ENCODE measurements at places on chromosomes 4 and X.

GRCh38 chrX:73855546-73855945, 292.5 kb downstream of the CHIC1 start:
- peak; percentile 91 for DNase-seq

- no peak for DNase-seq
Measured at GRCh38 chr4:152243896-152244595, 291.8 kb downstream of the FBXW7 start.

DNA sequence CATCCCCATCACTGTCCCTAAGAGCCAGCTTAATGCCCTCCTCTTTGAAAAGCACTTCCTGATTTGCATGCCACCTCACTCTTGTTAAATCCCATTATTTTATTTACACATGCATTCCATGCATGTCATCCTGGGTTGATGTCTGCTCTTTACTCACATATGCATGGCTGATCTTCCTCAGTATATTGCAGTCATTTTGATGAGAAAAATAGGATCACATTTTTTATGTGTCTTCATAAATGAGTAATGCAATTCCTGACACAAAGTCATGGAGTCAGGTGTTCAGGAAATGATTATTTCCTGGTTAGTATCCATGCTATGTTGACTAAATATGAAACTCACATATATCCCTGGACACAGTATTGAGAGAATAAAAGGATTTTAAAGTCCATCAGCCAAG, 204.7 kb downstream of the SLIT2 start:
- DNase-seq: no peak

- no peak for DNase-seq
Measured at GRCh38 chr4:183350317-183351071, 28.3 kb upstream of the CLDN24 start.

DNA sequence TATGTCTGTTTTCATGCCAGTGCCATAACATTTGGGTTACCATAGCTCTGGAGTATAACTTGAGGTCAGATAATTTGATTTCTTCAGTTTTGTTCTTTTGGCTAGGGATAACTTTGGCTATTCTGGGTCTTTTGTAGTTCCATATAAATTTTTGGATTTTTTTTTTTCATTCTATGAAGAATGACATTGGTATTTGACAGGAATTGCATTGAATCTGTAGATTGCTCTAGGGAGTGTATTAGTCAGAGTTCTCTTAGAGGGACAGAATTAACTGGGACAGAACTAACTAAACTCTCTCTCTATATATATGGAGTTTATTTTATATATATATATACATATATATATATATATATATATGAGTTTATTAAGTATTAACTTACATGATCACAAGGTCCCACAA, 32.2 kb upstream of the SLIT2 start:
- no peak for DNase-seq

DNA sequence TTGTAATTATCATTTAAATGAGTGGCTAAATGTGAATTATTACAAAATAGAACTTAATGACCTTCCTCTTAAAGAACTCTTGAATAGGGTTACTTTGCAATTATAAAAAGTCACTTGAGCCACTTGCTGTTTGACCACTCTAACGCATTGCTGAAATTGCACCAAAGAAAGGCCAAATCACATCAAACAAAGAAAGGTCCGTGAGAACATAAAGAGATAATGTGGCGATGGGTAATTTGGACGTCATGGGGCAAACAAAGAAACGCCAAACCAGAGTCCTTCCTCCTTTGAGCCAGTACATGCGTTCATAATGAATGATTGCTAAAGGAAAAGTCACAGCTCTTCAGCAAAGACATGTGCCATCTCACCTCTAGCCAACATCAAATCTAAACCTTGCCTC, 229.8 kb upstream of the STS start:
- DNase-seq: no peak

- no peak for DNase-seq
Measured at GRCh38 chr4:48247878-48248558, 21.6 kb downstream of the TEC start.

DNA sequence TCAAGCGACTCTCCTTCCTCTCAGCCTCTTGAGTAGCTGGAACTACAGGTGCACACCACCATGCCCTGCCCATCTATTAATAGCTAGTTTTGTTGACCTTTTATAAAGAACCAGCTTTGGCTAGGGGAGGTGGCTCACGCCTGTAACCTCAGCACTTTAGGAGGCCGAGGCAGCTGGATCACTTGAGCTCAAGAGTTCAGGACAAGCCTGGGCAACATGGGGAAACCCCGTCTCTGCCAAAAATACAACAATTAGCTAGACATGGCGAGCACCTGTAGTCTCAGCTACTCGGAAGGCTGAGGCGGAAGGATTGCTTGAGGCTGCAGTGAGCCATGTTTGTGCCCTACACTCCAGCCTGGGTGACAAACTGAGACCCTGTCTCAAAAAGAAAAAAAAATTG, 2.7 kb downstream of the TKTL1 start:
- DNase-seq: no peak

GRCh38 chr4:118340109-118340508, 12.7 kb downstream of the PRSS12 start:
- no peak for DNase-seq

DNA sequence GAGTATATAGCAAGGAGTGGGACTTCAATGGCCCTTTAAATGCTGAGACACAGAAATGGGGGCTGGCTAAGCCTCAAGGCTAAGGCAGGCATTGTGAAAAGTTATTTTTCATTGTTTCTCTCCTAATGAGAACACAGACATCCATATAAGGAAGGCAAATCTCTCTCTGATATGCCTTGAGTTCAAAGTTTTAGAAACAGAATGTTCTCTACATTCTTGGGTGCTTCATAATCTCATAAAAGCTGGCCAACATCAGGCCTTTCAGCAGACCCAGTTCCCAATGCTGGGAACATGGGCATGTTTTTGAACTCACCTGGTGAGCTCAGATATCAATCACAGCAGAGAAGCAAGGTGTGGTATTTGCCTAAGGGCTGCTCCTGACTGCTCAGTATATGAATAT, 19.4 kb upstream of the RAB40A start:
- no peak for DNase-seq

GRCh38 chr4:76997077-76997476, 47.5 kb downstream of the SEPTIN11 start:
- no peak for DNase-seq

GRCh38 chr4:143713955-143714625, 13.6 kb upstream of the FREM3 start:
- no peak for DNase-seq

GRCh38 chr4:101989551-101989950, 199.0 kb downstream of the BANK1 start:
- no peak for DNase-seq

DNA sequence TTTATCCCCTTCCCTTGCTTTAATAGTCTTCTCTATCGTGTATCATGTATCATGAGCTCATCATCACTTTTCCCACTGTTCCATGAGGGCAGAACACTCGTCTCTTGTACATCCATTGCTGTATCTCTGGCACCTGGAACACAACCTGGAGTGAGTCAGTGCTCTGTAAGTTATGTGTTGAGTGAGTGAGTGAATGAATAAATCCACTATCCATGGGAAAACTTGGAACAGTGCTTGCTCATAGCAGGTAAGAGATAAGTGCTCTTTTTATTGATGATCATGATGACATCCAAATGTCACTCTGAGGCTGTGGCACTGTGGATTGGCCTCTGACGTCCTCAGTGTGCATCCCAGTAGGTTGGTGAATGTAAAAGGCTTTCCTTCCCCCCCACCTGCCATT, 4.3 kb downstream of the FGFBP1 start:
- DNase-seq: no peak

DNA sequence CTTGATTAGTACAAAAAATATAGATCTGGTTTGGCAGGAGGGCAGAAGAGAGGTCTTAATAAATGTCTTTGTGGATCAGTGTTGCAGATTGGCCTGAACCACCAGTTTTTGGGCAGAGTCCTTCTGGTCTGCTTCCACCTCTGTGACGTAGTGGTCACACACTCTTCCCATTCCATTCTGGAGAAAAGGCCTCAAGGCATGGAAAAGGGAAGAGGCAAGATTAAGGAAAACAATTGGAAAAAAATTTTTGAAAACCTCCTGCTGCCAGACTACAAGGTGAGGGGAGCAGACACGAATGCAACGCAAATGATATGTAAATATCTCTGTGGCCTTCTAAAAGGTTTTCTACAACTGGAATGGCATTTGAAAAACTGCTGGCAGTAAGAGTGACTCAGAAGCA, 24.3 kb upstream of the FAM47C start:
- DNase-seq: no peak

- DNase-seq: no peak
Measured at GRCh38 chr4:38139187-38139586, 179.0 kb downstream of the PTTG2 start.

- DNase-seq: peak; percentile 60
Measured at GRCh38 chr4:83212041-83212851, 72.4 kb downstream of the COQ2 start.

- no peak for DNase-seq
Measured at GRCh38 chr4:80841587-80842281, 188.8 kb upstream of the BMP3 start.

DNA sequence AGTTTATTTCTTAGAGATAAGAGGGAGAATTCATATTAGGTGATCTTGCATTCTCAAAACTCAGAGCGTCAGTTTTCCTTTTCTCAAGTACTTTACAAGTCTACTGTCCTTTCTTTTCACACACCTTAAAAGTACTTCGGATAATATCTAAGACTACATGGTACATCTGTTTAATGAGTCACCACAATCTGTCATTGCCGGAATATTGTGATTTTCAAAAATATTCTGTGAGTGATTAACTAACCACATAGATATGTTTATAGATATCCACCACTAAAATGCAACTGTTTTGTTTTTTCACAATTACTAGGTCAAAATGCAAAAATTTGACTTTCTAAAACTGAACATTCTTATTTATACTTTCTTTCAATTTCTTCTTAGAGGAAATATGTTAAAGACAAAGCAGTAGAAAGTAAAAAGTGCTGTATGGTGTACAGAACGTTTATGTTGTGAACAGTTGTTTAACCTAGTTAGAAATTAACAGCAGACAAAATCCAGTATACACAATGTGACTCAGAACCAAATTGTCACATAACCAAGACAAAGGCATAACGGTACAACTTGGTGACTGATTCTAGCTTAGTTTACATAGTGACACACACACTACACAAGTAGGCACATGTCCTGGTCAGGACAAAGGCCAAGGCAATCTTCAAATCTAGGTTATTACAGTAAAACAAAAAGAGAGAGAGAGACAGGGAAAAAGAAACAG, 482.9 kb downstream of the NAF1 start:
- no peak for DNase-seq

- DNase-seq: no peak
Measured at GRCh38 chr4:180060159-180060889, 2182.9 kb upstream of the TENM3 start.

- DNase-seq: no peak
Measured at GRCh38 chrX:112056886-112057285, 25.7 kb downstream of the TRPC5 start.

DNA sequence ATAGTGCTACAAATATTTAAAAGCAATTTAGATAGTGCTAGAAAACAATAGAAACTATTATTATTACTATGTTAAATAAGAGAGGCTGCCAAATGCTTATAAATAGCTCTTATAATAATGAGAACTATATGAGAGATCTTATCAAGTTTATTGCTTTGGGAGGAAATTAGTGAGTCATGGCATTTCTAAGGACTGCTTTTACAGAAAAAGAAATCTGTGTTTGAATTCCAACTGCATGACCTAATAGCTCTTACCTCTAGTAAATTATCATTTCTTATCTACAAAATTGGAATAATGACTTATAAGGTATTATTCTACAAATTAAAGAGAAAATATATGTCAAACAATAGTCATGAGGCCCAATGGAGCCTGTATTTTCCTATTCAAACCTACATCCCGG, 177.2 kb downstream of the GABRG1 start:
- DNase-seq: no peak
